ENCODE measurements at places on chromosomes 6 and 20.

GRCh38 chr6:55566036-55566710 lies 12.8 kb downstream of the HMGCLL1 start:
- no peak for DNase-seq

DNA sequence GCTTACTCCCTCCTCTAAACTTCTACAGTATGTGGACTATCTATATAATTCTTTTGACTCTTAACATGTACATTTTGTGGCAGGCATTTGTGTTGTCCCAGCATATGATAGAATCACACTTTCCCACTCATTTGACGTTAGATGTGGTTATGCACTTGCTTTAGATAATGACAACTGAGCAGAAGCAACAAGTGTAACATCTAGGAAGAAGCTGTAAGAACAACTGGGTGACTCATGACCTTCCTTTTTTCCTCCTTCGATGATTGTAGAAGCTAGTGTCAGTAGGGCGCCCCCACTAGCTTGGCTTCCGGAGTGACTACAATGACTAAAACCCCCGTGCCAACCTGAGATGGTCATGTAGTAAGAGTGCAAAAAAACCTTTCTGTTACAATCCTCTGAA lies 74.6 kb upstream of the CEP85L start:
- DNase-seq = no peak

DNA sequence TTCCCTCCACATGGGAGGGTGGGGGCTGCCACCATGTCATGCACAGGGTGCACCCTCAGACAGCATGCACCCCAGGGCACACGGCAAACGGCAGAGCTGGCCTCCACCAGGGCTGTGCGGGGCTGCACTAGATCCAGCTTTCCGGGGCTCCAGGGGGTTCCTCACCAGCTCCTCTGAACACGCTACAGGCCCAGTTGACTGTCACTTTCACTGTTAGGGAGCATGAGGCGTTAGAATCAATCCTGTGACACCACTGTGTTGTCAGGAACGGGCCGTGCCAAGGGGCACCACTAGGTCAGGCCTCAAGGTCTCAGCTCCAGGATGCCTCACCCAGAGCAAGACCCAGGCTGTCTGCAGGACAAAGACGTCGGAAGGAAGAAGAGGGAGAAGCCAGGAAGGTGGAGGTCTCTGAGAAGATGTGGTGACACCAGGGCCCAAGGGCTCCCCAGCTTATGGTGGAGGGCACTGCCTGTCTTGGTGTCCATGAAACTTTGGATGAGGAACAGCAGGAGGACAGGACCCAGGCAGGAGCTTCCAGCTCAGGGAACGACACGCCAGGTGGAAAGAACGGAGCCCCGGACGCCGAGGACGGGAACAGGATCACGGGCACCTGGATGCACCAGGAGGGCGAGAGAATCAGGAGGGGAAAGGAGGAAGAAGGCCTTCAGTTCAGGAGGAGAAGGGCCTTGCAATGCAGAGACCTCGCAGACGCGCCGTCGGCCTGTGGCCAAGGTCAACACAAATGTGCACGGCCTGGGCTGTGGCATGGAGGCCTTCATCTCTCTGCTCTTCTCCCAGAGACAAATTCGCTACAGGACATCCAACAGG lies 49.5 kb downstream of the YTHDF1 start:
- DNase-seq = no peak

GRCh38 chr6:79605061-79605460 lies 26.1 kb upstream of the SH3BGRL2 start:
- no peak for DNase-seq
